Activated T-helper 1 cell treated with Interleukin-2 at 50 U/mL for 16 hours (primary cell): ENCODE measurements at places on chromosomes 4 and X.

GRCh38 chrX:132833373-132833772 is 125.1 kb downstream of the HS6ST2 start:
- no peak for DNase-seq

DNA sequence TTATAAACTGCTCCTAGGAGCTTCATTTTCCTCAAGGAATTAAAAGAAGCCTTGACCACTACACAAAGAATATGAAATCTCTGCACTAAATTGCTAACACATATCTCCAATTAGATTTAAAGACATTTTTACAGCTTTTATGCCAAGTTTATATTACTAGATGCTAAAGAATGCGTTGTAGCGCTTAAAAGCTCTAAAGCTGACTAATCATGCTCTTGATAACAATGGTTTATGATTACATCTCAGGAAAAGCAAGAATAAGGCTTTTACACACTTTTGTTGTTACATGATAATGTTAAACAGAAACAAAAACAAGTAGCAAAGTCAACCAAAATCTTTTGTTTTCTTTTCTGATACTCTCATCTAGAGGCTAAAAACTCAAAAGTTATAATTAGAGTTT is 44.7 kb downstream of the SLC10A7 start:
- DNase-seq, result no peak

DNA sequence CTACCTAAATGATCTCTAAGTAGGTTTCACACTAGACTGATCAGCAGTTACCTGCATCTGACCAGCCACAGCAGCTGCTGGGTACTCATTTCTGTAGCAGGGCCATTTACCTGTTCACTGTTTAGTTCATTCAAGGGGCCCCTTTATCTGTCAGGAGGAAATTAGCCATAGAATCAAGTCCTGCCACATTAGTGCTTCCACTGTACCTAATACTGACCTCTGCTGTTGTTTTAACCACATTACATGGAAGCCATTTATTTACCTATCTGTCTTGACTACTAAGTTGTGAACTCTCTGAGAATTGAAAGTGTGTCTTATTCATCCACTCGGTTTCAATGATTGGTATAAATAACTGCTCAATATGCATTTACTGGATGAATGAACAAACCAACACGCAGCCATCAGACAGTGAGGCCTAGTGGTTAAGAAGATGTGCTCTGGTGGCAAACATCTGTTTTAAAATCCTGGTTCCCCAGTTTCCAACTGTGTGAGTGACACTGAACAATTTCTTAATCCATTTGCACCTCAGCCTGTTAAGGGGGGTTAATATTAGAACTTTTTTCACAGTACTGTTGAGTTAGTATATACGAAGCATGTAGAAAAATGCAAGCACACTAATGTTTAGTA is 30.0 kb upstream of the ANXA5 start:
- no peak for DNase-seq

- DNase-seq, result no peak
Measured at GRCh38 chr4:110107866-110108265, 90.5 kb downstream of the ELOVL6 start.

- no peak for DNase-seq
Measured at GRCh38 chr4:6746721-6747293, 30.8 kb downstream of the BLOC1S4 start.

DNA sequence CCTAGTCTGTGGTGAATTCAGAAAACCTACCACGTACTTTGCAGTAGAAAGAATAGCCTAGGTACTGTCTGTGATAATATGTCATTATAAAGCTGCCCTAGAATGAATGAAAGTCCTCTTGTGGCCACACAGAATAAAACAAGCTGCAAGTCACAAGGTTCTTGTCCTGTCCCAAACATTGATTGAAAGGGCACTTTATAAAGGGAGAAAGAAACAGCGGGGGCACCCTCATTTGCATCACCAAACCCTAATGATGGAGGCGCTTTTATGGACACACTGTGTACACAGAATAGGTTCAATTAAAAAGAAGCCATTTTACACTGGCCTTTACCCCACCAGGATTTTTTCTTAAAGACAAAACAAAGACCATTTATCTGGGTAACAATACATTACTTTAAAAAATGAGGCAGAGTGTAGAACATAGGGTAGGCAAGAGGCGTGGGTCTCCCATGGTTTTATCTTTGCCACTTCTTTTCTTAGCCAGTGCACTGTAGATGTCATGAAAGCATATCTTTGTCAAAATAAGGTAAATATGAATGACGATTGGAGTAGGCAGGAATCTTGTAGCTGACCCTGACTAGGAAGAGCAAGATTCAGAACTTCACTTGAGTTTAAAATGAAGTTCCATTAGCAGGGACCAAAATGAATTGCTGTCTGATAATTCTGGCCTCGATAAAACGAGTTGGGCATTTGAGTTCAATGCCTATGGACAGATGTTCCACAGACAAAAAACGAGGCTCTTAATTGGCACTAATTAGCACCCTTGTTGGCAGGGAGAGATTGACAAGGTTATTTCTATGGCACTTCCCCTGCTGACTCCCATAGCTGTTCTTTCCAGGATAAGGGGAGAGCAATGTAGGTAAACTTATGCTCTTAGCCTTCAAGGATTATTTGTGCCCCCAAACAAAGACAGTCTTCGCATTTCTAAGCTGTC is 365.1 kb downstream of the AFF2 start:
- no peak for DNase-seq

GRCh38 chr4:91830681-91831395 is 472.9 kb upstream of the GRID2 start:
- DNase-seq, result no peak

- DNase-seq, result no peak
Measured at GRCh38 chrX:70175338-70175737, 1.9 kb upstream of the DGAT2L6 start.

DNA sequence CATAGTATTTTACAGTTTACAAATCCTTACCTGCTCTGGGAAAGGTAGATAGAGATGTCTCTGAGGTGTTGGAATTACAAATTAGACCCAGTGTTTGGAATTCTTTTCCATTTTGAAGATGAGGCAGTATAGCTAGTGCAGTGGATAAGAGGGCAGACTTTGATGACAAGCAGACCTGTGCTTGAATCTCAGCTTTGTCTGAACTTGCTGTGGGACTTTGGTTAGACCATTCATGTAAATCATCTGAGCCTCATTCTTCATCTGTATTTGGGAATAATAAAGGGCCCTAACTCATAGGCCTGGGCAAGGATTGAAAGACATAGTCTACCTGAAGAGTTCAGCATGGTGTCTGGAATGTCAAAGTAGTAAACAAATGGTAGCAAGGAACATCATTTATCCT is 77.2 kb upstream of the BOD1L1 start:
- no peak for DNase-seq

GRCh38 chrX:100085846-100086245 is 324.2 kb downstream of the PCDH19 start:
- no peak for DNase-seq

- no peak for DNase-seq
Measured at GRCh38 chr4:158111241-158111640, 61.6 kb downstream of the GASK1B start.

- no peak for DNase-seq
Measured at GRCh38 chr4:183229397-183229796, 90.7 kb downstream of the CLDN22 start.

DNA sequence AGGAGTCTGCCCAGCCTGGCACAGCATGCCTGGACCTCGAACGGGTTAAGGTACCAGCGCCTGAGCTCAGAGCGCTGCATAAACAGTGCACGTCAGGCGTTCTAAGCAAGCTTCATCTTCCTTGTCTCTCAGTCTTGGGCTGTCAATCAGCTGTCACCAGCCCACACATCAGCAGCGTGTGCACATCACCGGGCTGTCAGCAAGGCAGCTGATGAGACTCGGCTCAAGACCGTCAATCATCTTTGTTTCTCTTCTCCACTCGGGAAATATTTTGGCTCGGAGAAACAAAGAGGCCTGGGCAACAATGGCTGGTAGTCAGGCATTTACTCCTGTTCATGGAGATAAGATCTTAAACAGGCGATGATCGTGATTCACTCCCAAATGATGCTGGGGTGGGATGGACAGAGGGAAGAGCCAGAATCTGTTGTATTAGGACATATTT is 141.3 kb downstream of the LDB2 start:
- DNase-seq, result no peak

DNA sequence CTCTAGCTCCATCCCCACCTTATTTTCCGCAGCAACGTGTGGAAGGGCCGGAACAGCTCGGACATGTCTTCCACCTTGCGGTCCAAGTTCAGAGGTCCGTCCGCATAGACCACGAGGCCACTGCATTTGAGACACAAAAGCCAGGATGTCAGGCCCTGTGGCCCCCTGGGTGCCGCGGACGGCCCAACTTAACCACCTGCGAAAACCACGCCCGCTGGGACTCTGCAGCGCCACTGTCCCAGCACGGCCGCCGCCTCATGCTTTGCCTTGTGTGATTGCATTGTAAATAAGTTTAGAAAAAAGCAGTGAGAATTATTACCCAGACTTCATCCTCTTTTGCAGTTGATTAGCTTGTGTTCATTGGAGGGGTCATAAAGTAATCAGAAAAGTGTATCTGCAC is 58.2 kb upstream of the MXD4 start:
- DNase-seq, result no peak

DNA sequence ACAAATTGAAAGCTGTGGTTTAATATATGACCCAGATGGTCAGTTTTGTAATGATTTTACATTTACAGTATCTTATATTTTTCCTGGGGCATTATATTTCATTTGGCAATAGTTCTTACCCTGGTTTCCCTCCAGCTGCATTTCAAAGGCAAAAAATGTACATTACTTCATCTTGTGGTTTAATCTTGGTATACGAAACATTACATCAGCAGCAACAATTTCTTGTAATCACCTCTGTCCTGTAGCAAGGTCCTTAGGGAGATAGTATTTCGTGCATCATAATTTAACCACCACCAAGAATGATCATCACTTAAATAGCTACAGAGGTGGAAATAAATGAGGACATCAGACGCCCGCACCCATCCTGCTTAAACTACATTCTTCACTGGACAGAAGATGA is 48.8 kb downstream of the HS6ST2 start:
- DNase-seq, result no peak

DNA sequence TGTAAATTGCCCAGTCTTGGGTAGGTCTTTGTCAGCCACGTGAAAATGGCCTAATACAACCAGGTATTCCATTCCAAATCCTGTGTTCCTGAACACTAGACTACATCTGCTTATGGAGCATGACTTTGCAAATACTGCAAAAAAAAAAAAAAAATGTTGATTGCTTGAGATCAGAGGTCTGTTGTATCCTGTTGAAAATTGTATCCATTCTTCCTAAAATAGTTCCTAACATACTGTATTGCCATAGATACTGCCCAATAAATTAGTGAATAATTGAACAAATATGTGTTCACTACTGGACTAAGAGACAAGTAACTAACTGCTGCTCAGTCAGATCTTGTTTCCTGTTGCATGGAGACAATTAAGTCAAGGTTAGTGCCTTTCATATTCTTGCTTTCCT is 164.3 kb upstream of the PABPC4L start:
- no peak for DNase-seq

- no peak for DNase-seq
Measured at GRCh38 chr4:173752610-173753230, 222.7 kb upstream of the HAND2 start.

DNA sequence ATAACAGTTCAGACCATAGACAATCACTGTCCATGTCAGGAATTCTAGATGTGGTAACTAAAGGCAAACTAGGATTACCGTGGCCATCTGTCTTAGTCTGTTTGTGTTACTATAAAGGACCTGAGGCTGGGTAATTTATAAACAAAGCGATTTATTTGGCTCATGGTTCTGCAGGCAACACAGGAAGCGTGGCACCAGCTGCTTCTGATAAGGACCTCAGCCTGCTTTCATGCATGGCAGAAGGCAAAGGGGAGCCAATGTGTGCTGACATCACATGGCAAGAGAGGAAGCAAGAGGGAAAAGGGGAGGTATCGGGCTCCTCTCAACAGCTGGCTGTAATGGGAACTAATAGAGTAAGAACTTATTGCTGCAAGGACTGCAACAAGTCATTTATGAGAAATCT is 376.7 kb downstream of the GPM6A start:
- DNase-seq, result no peak

GRCh38 chrX:134776850-134777370 is 118.6 kb upstream of the PLAC1 start:
- DNase-seq, result no peak

DNA sequence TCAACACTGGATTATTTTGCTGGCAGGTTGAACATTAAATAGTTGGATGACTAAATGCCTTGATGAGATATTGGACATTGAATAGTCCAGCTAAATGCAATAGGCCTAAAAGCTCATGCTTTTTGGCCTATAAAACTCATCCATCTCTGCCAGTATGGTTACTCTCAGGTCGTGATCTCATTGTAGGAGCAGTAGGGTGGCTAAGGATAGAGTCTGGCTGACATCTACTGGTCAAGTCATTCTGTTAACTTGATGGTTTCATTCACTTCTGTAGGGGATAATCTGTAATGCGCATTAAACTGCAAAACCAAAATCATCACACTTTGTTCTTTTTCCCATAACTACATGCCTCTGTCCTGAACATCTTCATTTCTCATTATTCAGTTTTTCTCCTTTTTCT is 227.0 kb downstream of the DKK2 start:
- DNase-seq, result no peak

GRCh38 chr4:168882650-168883233 is 127.3 kb downstream of the CBR4 start:
- DNase-seq, result no peak
